IMR-90 (cell line): ENCODE measurements at places on chromosomes 5 and 9.

- H3K36me3 ChIP-seq = no peaks in the 10 kb centered on the region
- H3K4me3 ChIP-seq = no peak overlapping the region
- H3K27ac ChIP-seq = no peak overlapping the region
- H3K4me1 ChIP-seq = peaks cover 6% of the 10 kb centered on the region
These were observed 30.9 kb downstream of the KCTD16 start for GRCh38 chr5:144201588-144201987.

GRCh38 chr5:148397968-148398595, 14.3 kb downstream of the FBXO38 start:
- DNase-seq = no peak
- H3K4me3 ChIP-seq = no peak overlapping the region
- H3K36me3 ChIP-seq = peaks cover 16% of the 10 kb centered on the region
- no peak overlapping the region for H3K27ac ChIP-seq
- H3K4me1 ChIP-seq = peaks cover 9% of the 10 kb centered on the region

GRCh38 chr5:139689631-139690063, 41.5 kb downstream of the CXXC5 start:
- no peaks in the 10 kb centered on the region for H3K27me3 ChIP-seq
- no peak for DNase-seq
- no peak overlapping the region for H3K4me3 ChIP-seq
- peaks cover 32% of the 10 kb centered on the region for H3K4me1 ChIP-seq
- H3K36me3 ChIP-seq = peaks cover 6% of the 10 kb centered on the region

GRCh38 chr5:159030357-159030756, 69.4 kb downstream of the EBF1 start:
- no peak overlapping the region for H3K4me3 ChIP-seq
- no peaks in the 10 kb centered on the region for H3K36me3 ChIP-seq
- no peaks in the 10 kb centered on the region for H3K4me1 ChIP-seq
- H3K27ac ChIP-seq = no peak overlapping the region

DNA sequence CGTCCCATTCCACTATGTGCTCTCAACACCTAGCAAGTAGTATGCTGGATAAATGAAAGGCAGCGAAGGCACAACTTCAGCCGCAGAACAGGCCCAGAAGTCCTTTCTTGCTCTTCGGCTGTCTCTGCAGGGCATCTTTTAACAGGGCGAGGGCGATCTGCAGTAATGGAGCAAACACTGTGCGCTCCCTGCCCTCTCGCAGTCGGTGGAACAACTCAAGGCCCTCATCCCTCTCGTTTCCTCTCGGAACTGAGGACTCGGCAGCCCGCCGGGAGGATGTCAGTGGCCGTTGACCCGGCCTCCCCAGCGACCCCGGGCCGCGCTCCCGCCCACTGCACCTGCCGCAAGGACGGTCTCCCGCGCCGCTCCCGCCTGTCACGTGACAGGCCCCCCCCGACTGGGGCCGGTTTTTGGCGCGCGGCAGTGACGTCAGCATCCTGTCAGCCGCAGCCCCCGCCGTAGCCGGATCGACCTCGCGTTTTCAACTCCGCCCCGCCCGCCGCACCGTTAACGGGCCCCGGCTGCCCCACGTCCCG, 1.1 kb downstream of the ZNF367 start:
- H3K4me1 ChIP-seq = peaks cover 7% of the 10 kb centered on the region
- no peaks in the 10 kb centered on the region for H3K27me3 ChIP-seq
- peak overlapping the region; percentile 33 for H3K27ac ChIP-seq
- peak overlapping the region; percentile 80 for H3K4me3 ChIP-seq
- H3K36me3 ChIP-seq = no peaks in the 10 kb centered on the region
- DNase-seq = peak; percentile 72

GRCh38 chr9:113579283-113580040, 115.9 kb downstream of the RGS3 start:
- no peak overlapping the region for H3K4me3 ChIP-seq
- peak; percentile 60 for DNase-seq
- peak overlapping the region; percentile 63 for H3K27ac ChIP-seq
- H3K4me1 ChIP-seq = peaks cover 42% of the 10 kb centered on the region

DNA sequence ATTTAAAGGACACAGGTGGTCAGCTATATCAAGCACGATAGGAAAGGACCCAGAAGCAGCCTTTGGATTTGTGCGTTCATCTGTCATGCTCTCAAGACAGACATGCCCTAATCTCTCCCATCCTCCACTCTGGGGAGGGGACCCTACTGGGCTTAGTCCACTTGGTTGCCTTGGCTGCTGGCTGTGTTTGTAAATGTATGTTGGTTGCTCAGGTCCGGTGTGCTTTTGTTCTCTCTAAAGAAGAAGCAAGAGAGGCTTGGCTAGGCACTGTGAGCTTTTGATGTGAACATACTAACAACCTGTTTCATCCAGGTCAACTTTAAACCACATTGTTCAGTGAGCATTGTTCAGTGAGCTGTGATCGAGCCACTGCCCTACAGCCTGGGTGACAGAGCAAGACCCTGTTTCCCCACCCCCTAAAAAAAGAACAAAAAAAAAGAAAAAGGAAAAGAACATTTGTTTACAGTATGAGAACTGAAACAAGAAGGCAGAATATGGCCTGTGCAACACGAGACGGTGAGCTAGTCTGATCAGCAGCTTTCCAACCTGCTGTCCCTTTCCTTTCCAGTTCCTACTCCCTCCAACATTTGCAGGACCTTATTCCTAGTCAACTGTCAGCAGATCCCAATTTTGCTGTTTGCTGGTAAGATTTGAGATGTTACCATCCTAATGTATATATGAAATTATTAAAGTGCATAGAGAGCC, 228.3 kb downstream of the ARHGAP26 start:
- no peaks in the 10 kb centered on the region for H3K27me3 ChIP-seq
- H3K4me1 ChIP-seq = peaks cover 10% of the 10 kb centered on the region
- no peak for DNase-seq
- no peak overlapping the region for H3K27ac ChIP-seq
- H3K36me3 ChIP-seq = no peaks in the 10 kb centered on the region
